Dermis blood vessel endothelial cell (primary cell): ENCODE measurements at places on chromosomes 1 and 21. TPM values are rescaled to one million over a fixed set of nuclear protein-coding genes. Genes with fewer than 3 reads are reported as not detected.
A peak's percentile ranks its signal among the peaks of the same experiment; 100 is the strongest.

- DNase-seq = no peak
Measured at GRCh38 chr1:8214501-8215173, 103.3 kb upstream of the SLC45A1 start.

DNA sequence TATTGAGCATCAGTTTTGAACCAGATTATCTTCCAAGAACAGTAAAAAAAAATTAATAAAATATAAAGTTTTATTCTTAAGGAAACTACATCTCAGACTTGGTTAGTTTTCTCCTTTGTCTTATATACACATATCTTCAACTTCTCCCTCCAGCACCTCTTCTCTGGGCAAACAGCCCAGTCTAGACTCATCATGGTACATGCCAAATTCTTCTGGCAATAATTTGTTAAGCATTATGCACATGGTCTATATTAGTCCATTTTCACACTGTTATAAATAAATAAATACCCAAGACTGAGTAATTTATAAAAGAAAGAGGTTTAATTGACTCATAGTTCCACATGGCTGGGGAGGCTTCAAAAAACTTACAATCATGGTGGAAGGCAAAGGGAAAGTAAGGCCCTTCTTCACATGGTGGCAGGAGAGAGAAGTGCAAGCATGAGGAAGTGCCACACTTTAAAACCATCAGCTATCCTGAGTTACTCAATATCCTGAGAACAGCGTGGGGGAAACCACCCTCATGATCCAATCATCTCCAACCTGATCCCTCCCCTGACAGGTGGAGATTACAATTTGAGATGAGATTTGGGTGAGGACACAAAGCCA, 108.7 kb upstream of the RNPC3 start:
- no peak for DNase-seq

Gene TEDDM1
- not detected in 2 replicates for total RNA-seq

Gene HHIPL2
- total RNA-seq = not detected in 2 replicates

GRCh38 chr1:48530727-48531351, 58.8 kb upstream of the SPATA6 start:
- DNase-seq = peak; percentile 27

Gene POGZ
- total RNA-seq = 20.3 and 26.2 TPM in 2 replicates

Gene CYP4A22
- total RNA-seq = not detected in 2 replicates

DNA sequence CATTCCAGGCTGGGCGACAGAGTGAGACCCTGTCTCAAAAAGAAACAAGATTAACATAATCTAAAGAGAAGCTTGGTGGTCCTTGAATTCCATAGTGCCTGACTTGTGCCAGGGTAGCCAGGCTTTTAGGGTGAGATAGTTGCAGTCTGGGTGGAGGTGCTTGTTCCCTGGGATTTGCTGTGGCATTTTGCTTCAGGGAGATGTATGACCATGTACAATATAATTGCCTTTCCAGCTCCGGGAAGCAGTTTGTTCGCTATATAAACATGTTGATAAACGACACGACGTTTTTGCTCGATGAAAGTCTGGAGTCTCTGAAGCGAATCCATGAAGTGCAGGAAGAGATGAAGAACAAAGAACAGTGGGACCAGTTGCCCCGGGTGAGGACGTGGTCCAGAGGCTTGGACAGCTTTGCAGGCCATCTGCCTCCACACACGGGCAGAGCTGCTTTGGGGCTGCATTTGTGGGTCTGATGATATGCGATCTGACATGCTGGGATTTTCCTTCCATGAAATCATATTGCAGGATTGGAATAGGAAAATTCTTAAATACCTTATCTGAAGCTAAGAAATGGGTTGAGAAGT, 49.4 kb upstream of the KIF1B start:
- DNase-seq = no peak

GRCh38 chr1:169090308-169090899, 16.1 kb upstream of the ATP1B1 start:
- no peak for DNase-seq

Gene TBX19
- 0.47 and 0.51 TPM in 2 replicates for total RNA-seq

GRCh38 chr21:44929799-44930542, 9.3 kb upstream of the ITGB2 start:
- DNase-seq = no peak

Gene PGLYRP4
- not detected in 2 replicates for total RNA-seq

DNA sequence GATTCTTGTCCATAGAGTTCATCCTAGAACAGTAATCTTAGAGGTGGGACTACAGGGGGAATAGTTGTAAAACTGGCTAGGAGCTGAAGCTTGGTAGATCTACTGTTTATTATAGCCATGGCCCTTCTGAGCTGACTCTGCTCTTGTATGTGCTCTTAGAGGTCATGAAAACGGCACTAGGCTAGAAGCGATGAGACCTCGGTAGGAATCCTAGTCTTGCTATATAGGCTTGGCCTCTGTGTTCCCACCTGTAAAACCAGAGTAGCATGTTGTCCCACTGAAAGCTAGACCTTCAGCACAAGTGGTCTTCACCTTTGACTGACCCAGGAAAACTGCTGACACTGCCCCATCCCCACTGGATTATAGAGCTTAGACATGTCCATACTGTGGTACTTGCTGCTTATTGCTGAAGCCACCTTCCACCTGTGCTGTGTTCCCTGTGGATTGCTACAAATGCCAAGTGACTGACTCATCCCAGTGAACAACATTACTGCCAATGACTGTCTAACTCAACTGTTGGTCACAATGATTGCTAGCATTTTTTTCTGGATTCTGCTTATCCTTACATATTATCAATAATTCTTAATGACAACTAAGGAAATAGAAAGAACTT, 23.0 kb upstream of the PIGC start:
- no peak for DNase-seq

GRCh38 chr1:53544728-53545515, 85.7 kb downstream of the DMRTB1 start:
- no peak for DNase-seq
